Progenitor cell of endocrine pancreas (in vitro differentiated cells): ENCODE measurements at places on chromosomes 7 and 10. TPM values are rescaled to one million over a fixed set of nuclear protein-coding genes. Genes with fewer than 3 reads are reported as not detected.
A peak's percentile ranks its signal among the peaks of the same experiment; 100 is the strongest.

GRCh38 chr10:62961951-62962523 is 145.9 kb upstream of the EGR2 start:
- no peak for DNase-seq
- no peak overlapping the region for H3K4me3 ChIP-seq
- H3K36me3 ChIP-seq, result no peaks in the 10 kb centered on the region
- H3K4me1 ChIP-seq, result no peaks in the 10 kb centered on the region
- H3K27ac ChIP-seq, result no peak overlapping the region

- H3K4me3 ChIP-seq, result no peak overlapping the region
- H3K4me1 ChIP-seq, result peaks cover 4% of the 10 kb centered on the region
- DNase-seq, result no peak
Measured at GRCh38 chr7:139246905-139247304, 15.9 kb downstream of the UBN2 start.

DNA sequence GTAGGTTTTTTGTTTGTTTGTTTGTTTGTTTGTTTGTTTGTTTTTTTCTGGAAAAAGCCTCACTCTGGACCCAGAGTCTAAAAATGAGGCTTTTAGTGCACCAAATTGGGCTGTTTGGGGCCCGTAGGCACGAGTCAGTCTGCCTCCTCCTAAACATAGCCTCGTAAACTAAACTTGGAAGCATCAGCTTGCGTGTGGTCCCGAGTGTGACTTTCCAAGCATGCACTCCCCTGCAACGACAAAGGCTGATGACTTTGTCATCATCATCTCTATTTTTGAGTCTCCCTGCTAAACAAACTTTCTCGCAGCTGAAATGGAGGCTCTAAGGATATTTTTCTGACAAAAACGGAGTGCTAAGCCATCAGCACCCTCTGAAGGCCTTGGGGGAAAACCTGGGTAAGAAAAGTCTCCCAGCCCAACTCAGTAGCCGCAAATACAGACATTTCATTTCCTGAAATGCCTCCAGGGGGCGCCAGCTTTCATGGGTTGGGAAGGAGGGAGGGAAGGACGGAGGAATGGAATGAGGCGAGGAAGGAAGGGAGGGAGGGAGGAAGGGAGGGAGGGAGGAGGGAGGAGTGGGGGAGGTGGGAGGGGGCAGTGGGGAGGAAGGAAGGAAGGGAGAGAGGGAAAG is 245.9 kb downstream of the KCNMA1 start:
- DNase-seq, result peak; percentile 64
- H3K4me3 ChIP-seq, result no peak overlapping the region
- H3K27me3 ChIP-seq, result peaks cover 9% of the 10 kb centered on the region
- peaks cover 26% of the 10 kb centered on the region for H3K4me1 ChIP-seq
- H3K36me3 ChIP-seq, result no peaks in the 10 kb centered on the region

DNA sequence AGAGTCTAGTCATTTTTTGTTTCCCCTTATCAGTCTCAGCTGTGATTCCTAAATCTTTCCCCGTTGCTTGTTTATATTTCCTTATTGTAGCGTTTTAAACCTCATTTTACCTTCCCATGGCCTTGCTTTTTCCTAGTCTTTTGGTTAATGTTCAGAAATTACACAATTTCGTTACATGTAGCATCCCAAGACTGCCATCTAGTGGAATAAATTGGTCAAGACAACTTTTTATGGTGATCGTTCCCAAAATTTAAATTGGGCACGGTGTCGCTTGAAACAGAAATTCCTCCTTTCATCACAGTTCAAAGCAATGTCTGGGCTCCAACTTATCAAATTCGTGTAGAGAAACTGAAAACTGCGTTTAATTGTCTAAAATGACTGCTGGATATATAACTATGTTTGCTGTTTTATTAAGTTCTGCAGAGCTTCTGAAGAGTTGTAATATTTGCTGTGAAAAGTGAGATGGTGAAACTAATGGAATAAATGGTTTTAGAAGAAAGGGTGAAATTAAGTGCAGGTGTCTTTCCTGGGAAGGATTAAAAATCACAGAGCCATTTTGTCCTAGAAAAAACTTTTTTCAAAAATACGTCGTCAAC is 370.2 kb downstream of the PHF14 start:
- no peak overlapping the region for H3K4me3 ChIP-seq
- H3K27me3 ChIP-seq, result peaks cover 3% of the 10 kb centered on the region
- H3K27ac ChIP-seq, result no peak overlapping the region
- DNase-seq, result no peak

DNA sequence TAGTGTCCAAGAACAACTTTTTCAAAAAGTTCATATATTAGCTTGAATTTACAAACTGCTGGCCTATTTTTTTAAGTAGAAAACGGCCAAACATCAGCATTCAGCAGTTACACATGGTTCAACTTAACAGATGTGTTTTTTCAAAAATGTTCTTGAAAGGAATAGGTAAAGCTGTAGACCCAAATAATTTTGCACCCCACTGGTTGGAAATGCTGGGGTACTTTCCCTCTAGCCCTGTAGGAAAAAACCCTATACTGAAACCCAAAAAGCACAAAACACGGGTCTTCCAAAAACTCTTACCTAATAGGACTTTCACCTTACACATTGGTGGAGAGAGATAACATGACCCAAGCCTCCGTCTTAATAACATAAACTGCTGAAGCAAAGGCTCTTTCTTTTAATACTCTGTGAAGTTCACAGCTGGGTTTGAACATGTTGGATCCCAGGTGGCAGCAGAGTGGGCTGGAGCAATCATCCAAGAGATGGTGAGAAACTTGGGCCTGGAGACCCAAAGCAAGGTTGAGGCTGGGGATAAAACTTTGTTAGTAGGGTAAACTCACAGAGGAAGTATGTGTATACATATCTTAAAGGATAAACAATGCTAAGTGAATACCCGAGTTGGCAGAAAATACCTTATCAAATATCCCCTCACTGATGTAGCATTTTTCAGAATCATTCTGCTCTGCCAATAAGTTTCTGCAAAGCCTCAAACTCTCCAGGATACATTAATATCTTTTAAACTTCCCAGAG is 629 bp upstream of the DNAJC9 start:
- peaks cover 32% of the 10 kb centered on the region for H3K4me1 ChIP-seq
- no peaks in the 10 kb centered on the region for H3K27me3 ChIP-seq
- H3K27ac ChIP-seq, result peak overlapping the region; percentile 99

DNA sequence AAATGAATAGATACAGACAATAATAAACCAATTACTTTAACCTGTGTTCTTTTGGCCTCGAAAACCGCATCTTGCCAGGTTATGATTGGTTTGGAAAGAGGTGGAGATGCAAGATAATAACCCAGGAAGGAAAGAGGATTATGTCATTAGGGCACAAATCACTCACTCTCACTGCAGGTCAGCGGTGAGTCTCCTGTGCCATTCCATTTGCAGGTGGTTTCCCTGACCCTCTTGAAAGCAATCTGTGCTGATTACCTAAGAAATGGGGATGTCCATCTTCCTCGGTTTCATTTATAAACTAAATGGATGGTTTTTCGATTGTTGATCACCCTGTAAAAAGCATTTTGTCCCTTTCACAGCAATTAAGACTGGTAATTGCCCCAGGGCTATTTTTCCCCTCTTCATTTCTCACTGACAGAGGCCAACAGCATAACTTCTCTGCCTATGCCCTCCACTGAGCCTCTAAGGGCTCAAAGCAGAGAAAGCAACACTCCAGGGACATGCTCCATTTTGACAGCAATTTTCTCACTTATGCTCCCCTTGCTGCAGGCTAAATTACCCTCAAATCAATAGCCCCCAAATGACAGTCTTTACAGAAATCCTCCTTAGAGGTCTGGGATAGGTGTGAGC is 257.5 kb downstream of the IPMK start:
- no peak overlapping the region for H3K4me3 ChIP-seq
- no peaks in the 10 kb centered on the region for H3K27me3 ChIP-seq
- H3K4me1 ChIP-seq, result no peaks in the 10 kb centered on the region
- H3K36me3 ChIP-seq, result no peaks in the 10 kb centered on the region

DNA sequence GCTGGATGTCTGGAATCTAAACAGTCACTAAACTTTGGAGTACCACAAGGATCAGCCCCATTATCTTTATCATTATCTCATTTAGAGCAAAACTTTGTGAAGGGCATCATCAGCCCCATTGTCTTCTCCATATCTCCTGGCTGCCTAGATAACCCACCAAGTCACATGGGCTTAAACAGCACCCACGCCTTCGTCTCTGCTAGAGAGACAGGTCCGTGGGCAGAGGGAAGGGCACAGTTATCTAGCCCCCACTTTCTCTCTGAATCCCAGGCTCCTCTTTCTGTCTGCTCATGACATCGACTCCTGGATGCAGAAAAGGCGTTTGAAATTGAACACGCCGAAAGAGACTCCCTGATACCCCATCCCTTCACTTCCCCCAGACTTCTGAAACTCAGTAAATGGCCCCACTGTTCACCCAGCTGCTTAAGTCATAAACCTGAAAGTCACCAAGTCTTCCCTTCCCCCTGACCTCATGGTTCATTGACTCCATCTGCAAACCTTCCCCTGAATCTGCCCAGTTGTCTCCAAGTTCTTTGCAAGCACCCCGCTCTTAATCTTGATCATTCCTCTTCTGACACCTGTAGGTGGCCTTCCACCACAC is 20.9 kb upstream of the PARD3 start:
- no peak for DNase-seq
- H3K27me3 ChIP-seq, result peaks cover 7% of the 10 kb centered on the region
- H3K27ac ChIP-seq, result peak overlapping the region; percentile 26
- no peaks in the 10 kb centered on the region for H3K4me1 ChIP-seq

GRCh38 chr10:113480851-113481502 is 71.9 kb upstream of the HABP2 start:
- no peak overlapping the region for H3K27ac ChIP-seq
- H3K36me3 ChIP-seq, result peaks cover 18% of the 10 kb centered on the region
- DNase-seq, result no peak

- no peak overlapping the region for H3K4me3 ChIP-seq
- no peaks in the 10 kb centered on the region for H3K27me3 ChIP-seq
- H3K36me3 ChIP-seq, result no peaks in the 10 kb centered on the region
- peaks cover 34% of the 10 kb centered on the region for H3K4me1 ChIP-seq
- DNase-seq, result no peak
Measured at GRCh38 chr10:72037266-72037665, 51.1 kb downstream of the SPOCK2 start.

GRCh38 chr7:99499371-99499720 is 735 bp downstream of the ZNF394 start:
- peak overlapping the region; percentile 92 for H3K4me3 ChIP-seq
- no peaks in the 10 kb centered on the region for H3K27me3 ChIP-seq
- H3K27ac ChIP-seq, result peak overlapping the region; percentile 98
- DNase-seq, result no peak

DNA sequence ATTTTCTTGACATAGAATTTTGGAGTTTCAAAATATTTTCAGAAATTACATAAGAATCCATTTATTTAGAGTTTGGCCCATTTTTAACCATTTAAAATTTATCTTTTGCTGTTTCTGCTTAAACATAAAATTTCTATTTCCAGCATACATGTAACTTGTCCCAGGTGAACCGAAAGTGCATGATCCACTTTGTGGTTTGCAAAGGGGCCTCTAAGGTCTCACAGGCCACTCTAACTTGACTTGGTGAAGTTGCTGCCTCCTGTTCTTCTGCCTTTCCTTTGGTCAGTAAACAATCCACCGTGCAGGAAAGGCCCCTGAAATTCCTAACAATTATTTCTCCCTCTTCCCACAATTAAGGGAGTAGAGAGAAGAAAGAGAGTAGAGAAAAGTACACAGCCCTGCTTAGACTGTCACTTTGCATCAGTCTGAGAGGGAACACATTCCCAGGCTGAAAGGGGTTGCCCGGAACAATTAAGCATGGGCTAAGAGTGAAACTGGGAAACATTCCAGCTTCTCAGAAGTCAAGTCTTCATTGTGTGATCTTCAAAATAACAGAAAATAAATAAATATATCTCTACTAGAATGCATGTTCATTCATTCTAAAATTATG is 79.5 kb upstream of the SEMA3A start:
- H3K4me3 ChIP-seq, result no peak overlapping the region
- DNase-seq, result no peak
- no peaks in the 10 kb centered on the region for H3K27me3 ChIP-seq

DNA sequence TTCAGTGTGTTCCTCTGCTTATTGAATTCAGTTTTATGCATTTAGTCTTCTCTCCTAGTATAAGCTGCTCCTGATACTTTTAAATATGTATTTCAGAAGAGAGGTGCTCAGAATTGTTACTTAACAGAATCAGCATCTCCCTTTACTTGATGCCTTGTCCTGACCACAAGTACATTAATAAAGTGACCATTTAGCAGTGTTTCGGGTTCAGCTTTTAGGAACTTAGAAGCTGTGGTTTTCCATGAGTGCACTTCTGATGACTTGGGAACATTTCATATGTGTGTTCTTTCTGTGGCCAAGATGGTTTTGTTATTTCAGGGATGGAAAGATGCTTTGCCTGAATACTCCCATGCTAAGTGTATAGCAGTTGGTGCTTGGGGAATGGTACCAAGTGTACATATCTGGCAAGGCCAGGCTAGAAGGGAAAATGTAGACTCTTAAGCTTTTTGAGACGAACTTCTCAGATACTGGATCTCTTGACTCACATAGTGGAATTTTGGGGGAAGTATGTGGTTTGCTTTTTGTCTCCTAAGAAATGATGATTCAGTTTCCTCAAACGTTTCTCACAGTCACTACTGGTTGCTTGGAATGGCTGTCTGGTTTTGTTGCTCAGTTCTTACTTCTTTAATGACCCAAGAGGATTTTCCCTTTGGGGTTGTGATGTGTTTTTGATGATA is 17.2 kb downstream of the SGPL1 start:
- H3K27me3 ChIP-seq, result no peaks in the 10 kb centered on the region
- no peak overlapping the region for H3K4me3 ChIP-seq
- DNase-seq, result no peak
- H3K4me1 ChIP-seq, result peaks cover 21% of the 10 kb centered on the region
- H3K36me3 ChIP-seq, result peaks cover 26% of the 10 kb centered on the region

DNA sequence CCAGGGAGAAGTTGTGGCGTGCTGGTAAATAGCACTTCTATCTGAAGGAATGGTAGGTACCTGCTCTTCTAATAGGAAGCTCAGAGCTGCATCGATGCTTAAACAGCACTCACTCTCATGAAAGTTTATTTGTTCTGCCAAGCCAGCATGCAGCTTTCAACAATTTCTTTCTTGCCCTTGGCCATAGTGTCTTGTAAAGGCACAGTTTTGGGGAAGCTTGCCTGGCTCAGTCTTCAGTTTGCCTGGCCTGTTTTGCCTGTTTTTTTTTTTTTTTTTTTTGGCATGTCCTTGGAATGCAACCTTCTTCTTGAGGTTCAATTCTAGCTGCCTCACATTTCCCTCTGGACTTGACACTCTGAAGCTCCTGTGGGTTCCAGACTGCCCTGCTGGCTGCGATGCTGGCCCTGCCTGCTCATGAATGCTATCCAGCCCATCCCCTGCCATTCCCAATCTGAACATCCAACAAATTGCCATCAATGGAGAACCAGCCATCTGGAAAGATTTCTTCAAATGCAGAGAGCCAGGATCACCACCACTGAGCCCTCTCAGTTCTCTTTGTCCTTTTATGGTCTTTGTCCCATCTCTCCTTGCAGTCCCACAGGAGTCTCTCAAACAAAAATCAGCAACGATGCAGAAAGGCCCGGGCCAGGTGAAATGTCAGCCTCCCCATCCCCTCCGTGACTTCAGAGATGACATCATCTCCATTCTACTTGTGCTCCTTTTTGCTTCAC is 133.9 kb downstream of the ANLN start:
- peaks cover 4% of the 10 kb centered on the region for H3K4me1 ChIP-seq
- H3K36me3 ChIP-seq, result no peaks in the 10 kb centered on the region
- H3K27me3 ChIP-seq, result peaks cover 3% of the 10 kb centered on the region

Gene OR6V1
- total RNA-seq, result not detected in 2 replicates

Gene BAZ1B
- total RNA-seq, result 90.5 and 92.1 TPM in 2 replicates

Gene DYNC1I1
- total RNA-seq, result 1.6 and 2.6 TPM in 2 replicates

Gene BHLHA15
- 0.57 and 1.7 TPM in 2 replicates for total RNA-seq

Gene DBNL
- total RNA-seq, result 68.0 and 68.3 TPM in 2 replicates

Gene C10orf62
- total RNA-seq, result 0.91 and 0.96 TPM in 2 replicates

Gene C10orf71
- not detected in 2 replicates for total RNA-seq
